ENCODE measurements at places on chromosomes 1 and 21.

DNA sequence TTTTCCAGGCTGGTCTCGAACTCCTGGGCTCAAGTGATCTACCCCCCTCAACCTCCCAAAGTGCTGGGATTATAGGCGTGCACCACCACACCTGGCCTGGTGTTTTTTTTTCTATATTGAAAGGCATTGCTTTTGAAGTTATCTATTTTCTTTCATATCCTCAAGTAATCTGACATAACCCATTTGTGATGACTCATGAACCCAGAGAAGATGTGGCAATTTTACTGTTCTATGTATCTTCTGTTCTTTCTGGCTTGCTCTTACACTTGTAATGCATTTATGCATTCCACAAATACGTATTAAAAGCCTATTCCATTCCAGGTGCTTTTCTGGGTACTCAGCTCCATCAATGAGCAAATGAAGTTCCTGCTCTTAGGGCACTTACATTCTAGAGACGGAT is 29.9 kb upstream of the ERRFI1 start:
- DNase-seq: no peak

GRCh38 chr1:77473690-77474089 is 191.9 kb downstream of the AK5 start:
- DNase-seq: no peak

DNA sequence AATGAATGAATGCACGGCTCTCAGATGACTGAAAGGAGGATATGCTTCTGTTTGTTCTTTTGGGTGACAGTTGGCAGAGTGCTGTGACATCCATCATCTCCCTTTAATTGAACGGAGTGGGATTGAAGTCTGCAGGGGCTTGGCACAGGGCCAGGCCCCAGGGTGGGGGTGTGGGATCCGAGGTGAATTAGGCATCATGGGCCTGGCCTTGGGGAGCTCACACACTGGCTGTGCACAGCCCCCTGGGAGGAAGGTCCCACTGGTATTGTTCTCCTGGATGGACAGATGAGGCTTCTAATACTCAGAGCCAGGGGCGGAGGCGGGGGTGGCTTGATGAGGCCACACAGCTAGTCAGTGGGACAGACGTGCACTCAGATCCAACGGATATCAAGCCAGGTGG is 19.3 kb downstream of the EPHB2 start:
- no peak for DNase-seq

- no peak for DNase-seq
Observed at GRCh38 chr1:60620087-60620486, 462.3 kb upstream of the NFIA start.

DNA sequence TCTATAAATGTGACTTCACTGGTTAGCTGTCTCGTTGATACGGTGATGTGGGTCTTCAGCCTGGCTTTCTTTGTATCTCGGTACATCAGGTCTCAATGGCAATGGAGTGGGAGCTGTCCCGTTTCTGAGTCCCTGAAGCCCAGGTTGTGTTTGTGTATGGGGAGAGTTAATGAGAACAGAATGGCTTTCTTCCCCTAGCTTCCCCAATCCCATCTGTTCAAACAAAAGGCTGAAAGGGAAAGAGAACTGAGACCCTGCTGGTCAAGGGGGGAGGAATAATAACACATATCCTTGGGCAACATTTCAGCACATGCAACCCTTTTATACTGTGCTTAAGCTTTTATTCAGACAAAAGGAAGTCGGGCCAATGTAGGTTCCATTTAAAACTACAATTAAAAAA is 28.4 kb upstream of the CASQ2 start:
- no peak for DNase-seq

- DNase-seq: no peak
Observed at GRCh38 chr1:205672970-205673369, 7.3 kb downstream of the SLC45A3 start.

- no peak for DNase-seq
Observed at GRCh38 chr1:185054365-185055060, 9.2 kb downstream of the RNF2 start.

- DNase-seq: no peak
Observed at GRCh38 chr1:59422921-59423575, 126.2 kb downstream of the FGGY start.

DNA sequence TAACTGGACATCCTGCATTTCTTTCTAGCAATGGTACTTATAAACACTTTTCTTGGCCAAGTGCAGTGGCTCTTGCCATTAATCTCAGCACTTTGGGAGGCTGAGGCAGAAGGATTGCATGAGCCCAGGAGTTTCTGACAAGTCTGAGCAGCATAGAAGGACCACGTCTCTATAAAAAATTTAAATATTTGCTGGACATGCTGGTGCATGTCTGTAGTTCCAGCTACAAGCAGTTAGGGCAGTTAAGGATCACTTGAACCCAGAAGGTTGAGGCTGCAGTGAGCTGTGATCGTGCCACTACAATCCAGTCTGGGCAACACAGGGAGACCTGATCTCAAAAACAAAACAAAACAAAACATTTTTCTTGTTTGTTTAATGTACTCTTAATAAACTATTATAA is 434.0 kb downstream of the PLA2G4A start:
- no peak for DNase-seq

- DNase-seq: no peak
Observed at GRCh38 chr1:172323686-172324085, 96.8 kb upstream of the C1orf105 start.

DNA sequence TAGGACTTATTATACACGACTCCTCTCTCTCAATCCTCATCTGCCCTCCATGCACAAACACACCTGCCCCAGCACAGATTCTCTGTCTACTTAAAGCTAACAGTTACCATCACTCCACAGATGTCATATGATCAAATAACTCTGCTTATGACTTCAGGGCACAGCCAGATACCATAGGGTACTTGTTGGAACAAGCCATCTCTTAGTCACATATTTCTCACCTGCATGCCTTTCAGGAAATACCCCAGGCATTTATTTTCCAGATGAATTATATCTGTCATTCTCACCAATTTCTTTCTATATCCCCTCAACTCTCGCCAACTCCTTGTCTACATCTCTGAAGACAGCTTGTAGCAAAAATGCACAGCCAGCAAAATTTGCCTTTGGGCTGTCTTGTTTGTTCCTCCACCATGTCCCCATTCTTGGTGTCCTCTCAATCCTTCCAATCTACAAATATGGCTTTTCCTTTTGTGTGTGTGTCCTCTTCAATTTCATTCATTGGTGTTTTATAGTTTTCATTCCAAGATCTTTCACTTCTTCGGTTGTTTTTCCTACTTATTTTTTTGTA is 353.9 kb upstream of the CAMK1G start:
- DNase-seq: no peak

GRCh38 chr1:200075522-200075921 is 48.0 kb downstream of the NR5A2 start:
- DNase-seq: no peak

DNA sequence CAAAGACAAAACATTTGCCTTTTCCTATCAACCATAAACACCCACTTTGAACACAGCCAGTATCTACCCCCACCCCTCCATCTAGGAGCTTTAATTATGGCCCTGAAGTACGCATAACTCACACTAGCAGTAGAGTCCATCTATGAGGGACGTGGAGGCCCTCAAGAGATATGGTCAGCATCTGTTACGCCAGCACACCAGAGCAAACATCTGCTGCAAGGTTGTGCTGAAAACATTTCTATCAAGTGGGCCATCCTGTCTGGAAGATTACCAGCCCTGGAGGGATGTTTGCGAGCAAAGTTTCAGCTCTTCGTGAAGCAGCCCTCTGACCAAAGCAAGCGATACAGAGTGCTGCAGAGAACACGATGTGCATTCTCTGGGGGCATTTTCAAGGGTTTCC is 74.6 kb downstream of the SLC45A1 start:
- no peak for DNase-seq

GRCh38 chr1:9196129-9197040 is 38.2 kb upstream of the H6PD start:
- peak; percentile 90 for DNase-seq

DNA sequence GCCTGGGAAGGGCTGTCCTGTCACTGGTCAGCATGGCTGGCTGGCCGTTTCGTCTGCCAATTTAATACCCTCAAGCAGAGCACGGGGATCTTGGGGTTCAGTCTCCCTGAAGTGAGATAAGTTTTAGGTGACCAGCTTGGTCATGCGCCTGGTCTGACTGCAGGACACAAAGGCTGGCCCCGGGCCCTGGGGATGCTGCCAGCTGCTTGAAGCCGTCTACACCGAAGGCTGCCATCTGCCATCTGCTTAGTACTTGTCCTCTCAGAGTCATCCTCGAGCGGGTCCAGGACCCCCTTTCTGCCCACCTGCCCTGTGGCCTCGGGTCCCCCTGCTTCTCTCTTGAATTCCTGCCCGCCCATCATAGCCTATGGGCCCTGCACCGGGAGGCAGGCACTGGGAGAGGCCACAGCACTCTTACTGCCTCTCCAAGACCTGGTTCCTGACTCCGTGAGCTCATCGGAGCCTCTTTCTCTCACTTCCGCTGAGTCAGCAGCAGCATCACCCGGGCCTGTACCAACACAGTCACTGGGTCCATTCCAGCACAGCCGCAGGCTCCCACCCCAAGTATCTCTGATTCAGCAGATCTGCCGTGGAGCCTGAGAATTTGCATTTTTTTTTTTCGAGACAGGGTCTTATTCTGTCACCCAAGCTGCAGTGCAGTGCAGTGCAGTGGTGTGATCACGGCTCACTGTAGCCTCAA is 7.0 kb downstream of the FBLIM1 start:
- DNase-seq: peak; percentile 46

DNA sequence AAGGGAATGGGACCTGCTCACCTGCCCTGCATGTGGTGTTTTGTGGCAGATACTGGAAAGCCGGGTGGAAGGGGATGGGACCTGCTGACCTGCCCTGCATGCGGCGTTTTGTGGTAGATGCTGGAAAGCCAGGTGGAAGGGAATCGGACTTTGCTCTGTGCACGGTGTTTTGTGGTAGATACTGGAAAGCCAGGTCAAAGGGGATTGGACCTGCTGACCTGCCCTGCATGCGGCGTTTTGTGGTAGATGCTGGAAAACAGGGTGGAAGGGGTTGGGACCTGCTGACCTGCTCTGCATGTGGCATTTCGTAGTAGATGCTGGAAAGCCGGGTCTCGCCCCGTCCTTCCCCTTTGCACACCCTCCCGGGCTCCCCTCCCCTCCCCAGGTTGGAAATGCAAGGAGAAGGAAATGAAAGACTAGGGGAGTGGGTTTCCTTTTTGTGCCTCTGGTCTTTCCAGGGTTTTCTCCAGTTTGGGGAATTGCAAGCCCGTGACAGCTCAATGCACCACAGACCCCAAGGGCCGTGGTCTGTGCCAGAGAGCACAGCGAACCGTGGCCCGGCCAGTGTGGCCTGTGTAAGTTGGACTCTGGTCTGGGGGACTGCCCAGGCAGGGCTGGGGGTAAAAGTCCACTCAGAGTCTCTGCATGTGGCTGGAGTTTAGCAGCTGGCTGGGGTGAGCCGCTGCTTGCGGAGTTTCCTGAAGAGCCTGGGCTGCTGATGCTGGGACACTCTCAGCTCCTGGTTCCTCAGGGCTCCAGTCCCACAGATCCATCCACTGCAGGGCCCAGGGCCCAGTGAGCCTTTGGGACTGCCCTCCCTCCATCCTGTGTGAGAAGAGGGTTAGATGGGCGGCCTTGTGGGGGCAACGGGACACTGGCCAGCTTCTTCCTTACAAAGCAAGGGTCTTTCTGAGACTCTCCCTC is 105.5 kb downstream of the CRYAA start:
- DNase-seq: no peak

DNA sequence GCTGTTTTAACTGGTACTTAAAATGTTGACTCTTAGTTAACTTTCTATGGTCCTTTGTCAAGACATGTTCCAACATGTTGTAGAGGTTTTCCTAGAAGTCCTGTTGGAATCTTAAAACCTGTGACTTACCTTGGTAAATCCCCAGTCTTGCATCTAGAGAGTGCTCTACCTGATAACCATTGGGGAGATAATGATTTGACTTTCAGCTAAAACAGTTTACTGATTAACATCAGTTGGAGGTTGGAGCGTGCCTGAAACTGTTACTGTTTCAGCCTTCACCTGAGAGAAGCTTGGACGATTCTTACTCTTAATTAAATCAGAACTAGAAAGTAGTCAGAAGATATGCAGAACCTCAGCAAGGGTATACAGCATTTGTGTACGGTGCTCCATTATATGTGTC is 8.8 kb downstream of the MDM4 start:
- DNase-seq: no peak

- peak; percentile 79 for DNase-seq
Observed at GRCh38 chr1:15341634-15342407, 67.9 kb upstream of the EFHD2 start.

GRCh38 chr1:228181645-228182034 is 16.0 kb downstream of the IBA57 start:
- no peak for DNase-seq

DNA sequence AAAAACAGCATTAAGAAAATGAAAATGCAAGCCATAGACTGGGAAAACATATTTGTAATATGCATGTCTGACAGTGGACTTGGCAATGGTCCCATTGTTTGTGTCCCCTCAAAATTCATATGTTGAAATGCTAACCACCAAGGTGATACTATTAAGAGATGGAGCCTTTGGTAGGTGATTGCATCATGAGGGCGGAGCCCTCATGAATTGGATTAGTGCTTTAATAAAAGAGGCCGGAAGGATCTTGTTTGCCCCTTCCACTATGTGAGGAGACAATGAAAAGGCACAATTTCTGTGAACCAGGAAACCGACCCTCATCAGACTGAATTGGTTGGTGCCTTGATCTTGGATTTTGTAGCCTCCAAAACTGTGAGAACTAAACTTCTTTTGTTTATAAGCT is 232.3 kb downstream of the GPR52 start:
- DNase-seq: no peak

- peak; percentile 91 for DNase-seq
Observed at GRCh38 chr1:16420424-16421118, 16.7 kb downstream of the SPATA21 start.

DNA sequence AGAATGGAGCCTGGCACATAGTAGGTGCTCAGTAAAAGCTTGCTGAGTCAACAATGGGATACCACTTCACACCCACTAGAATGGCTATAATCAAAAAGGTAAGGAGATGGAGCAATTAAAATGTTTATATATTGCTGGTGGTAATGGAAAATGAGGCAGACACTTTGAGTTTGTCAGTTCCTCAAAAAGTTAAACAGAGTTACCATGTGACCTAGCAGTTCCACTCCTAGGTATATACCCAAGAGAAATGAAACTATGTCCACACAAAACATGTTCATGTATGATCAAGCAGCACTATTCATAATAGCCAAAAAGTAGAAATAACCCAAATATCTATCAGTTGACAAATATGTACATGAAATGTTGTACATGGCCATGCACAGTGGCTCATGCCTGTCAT is 74.8 kb upstream of the ECE1 start:
- DNase-seq: no peak

GRCh38 chr21:39051588-39051949 is 131.7 kb downstream of the PSMG1 start:
- DNase-seq: no peak

DNA sequence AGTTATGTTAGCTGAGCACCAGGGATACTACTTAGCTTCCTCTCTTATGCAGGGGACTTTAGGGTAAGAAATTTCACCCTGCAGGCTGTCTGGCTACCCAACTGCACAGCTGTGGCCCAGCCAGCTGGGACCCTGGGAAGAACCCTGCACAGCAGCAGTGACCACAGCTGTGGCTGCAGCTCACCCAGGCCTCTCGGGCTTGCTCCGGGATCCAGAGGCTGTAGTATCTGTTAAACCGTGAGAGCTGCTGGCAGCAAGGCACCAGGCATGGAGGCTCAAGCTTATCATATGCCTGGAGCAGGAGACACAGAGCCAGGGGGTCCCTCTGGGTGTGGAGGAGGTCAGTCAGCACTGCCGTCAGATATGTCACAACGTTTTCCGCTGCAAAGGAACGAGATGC is 40.3 kb downstream of the URB1 start:
- no peak for DNase-seq
